ENCODE measurements at places on chromosomes 16 and 17.

DNA sequence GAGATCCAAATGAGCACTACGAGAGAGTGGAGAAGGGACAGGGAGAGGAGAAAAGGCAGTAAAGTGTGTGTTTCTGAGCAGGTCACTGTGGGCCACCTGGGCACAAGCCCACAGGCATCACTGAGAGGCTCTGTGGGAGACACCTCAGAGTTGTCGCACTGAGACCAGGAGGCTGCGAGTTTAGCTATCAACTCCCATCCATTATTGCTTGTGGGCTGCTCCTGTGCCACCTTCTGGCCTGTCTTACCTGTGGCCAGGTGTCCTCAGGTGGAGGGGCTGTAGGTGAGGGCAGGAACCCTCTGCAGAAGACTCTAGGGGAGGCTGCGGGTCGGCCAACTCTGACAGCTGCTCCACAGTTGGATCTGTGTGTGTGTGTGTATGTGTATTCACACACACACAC is 2.5 kb upstream of the PRR29 start:
- DNase-seq: peak; percentile 27

DNA sequence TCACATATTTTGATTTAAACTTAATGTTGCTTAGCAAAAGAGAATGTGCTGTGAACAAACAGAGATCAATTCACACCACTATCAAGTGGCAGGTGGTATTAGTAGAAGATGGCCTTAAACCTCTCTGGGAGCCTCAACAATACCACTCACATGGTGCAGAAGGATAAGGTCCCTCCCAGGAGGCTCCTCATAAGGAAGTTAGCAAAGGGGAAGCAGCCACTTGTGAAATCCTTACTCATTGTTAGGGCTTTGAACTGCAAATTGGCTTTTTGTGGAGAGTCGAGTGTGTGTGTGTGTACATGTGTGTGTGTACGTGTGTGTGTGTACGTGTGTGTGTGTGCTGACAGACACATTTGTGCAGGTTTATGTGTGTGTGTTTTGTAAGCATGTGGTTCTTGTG is 48.9 kb upstream of the ASIC2 start:
- DNase-seq: no peak

DNA sequence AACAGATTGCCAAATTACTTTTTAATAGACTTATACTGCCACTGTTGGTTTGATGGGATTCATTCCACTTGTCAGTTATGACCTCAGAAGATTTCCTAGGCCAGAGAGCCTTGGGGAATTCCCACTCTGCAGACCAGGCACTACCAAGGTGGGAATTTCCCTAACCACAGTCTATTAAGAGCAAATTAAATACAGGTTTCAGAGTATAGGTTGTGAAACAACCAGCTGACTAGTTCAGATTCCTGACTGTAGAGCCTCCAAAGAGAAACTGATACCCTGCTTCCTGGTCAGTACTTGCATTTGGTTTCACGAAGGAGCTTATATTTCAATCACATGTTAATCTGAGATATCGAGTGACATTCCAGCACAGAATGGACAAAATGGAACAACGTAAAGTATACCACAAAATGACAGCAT is 186.5 kb downstream of the STX8 start:
- no peak for DNase-seq

GRCh38 chr16:53936529-53936928 is 232.6 kb downstream of the FTO start:
- no peak for DNase-seq

- no peak for DNase-seq
Observed at GRCh38 chr16:21163576-21163975, 5.1 kb downstream of the LDAF1 start.

- DNase-seq: no peak
Observed at GRCh38 chr17:37405955-37406634, 541 bp downstream of the ACACA start.

- DNase-seq: peak; percentile 86
Observed at GRCh38 chr17:80991645-80992076, at the start of gene CHMP6. CHMP6 (plus strand) TSS chr17:80991841; CDS start chr17:80991919, 78 bp downstream.

- no peak for DNase-seq
Observed at GRCh38 chr16:55495616-55496289, 13.1 kb upstream of the LPCAT2 start.

DNA sequence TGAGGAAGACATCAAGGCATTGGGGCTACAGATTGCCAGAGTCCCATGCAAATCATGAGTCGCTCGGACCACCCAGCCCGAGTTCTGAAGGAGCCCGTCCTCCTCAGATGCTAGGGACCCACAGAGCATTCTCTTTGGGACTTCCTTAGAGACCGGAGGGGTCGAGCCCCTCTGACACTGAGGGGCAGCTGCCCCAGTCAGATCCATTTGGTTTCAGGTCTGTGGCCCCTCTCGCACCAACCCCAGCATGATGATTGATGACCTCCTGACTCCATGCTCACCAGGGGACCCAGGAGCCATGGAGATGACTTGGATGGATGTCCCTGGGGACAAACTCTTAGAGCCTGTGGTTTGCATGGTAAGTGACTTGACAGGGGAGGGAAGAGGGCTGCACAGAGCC is 8.0 kb downstream of the PDF start:
- no peak for DNase-seq

DNA sequence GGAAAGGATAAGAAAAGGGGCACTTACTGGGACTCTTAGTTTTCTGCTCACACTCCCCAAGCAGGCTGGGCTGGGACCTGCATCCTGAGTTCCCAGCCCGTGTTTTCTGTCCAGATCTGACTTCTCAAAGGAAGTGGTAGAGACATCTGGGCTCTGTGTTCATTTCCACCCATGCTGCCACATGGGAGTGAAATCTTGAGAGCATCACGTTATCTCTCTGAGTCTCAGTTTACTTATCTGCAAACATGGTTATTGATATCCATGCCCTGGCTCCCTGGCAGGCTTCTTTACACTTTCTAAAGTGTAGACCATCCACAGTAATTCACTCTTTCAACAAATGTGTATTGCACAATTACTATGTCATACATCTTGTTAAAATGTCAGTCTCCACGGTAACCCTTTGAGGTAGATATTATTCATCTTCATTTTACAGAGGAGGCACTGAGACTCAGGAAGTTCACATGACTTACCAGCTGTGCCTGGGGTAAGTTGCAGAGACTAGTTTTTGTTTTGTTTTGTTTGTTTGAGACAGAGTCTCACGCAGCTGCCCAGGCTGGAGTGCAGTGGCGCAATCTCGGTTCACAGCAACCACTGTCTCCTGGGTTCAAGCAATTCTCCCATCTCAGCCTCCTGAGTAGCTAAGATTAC is 3.4 kb downstream of the ZNF688 start:
- no peak for DNase-seq

DNA sequence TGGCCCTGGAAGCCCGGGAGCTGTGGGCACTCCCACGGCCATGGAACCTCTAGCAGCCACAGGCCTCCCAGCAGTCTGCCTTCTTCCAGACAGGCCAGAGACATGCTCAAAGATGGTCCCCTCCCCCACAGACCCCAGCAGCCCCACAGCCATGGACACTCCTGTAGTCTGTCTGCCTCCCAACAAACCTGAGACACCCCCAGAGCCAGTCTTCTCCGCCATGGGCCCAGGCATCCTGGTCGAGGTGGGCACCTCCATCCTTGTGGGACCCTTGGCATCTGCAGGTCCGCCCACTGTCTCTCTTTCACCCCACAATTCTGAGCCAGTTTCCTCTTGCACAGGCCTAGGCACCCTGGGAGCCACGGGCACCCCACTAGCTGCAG is 3.1 kb downstream of the KIAA0753 start:
- no peak for DNase-seq

GRCh38 chr17:50199211-50199802 is 2.1 kb downstream of the COL1A1 start:
- no peak for DNase-seq

DNA sequence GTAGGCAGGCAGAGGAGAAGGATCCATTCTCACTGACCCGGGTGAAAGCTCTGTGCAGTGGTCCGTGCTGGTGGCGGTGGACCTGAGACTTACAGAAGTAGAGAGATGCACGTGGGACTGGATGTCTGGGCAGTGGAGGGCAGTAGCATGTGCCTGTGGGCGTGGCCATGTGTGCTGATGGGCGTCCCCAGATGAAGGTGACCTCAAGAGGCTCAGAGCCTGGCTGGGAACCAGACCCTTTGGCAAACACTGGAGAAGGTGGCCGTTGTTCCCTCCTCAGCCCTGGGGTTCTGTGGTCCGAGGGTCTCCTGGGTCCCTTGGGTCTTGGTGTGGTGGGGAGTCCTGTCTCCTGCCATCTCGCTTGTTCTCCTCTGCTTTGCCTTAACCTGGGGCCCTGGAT is 15.6 kb downstream of the WSCD1 start:
- DNase-seq: no peak

- no peak for DNase-seq
Observed at GRCh38 chr16:84486551-84487235, 17.8 kb downstream of the MEAK7 start.

- DNase-seq: no peak
Observed at GRCh38 chr17:54985476-54985875, 16.9 kb downstream of the STXBP4 start.

DNA sequence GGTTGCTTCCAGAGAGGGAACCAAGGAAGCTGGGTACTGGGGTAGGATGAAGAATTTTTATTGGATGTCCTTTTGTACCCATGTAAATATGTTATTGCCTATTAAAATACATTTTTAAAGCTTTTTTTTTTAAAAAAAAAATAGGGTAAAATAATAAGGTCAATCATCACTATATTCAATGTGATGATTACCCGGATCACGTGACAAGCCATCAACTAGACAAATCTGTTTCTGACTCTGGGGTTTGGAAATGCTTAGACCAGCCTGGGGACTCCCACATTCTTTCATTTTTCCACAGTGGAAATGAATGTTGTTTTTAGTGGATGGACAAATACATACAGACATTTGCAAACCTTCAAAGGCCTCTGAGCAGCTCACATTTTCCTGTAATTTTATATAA is 79.9 kb upstream of the KIFC3 start:
- DNase-seq: no peak

DNA sequence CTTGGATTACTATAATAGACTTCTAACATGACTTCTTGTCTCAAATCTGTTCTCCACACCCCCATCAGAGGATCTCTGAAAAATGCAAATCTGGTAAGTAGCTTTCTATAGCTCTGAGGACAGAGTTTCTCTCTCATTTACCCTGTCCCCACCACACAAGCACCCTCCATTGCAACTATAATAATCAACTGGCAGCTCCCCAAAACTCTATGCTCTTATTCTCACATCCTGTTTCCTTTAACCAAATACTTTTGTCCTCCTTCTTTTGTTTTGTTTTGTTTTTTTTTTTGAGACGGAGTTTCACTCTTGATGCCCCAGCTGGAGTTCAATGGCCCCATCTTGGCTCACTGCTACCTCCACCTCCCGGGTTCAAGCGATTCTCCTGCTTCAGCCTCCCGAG is 73.4 kb downstream of the HELZ start:
- no peak for DNase-seq

DNA sequence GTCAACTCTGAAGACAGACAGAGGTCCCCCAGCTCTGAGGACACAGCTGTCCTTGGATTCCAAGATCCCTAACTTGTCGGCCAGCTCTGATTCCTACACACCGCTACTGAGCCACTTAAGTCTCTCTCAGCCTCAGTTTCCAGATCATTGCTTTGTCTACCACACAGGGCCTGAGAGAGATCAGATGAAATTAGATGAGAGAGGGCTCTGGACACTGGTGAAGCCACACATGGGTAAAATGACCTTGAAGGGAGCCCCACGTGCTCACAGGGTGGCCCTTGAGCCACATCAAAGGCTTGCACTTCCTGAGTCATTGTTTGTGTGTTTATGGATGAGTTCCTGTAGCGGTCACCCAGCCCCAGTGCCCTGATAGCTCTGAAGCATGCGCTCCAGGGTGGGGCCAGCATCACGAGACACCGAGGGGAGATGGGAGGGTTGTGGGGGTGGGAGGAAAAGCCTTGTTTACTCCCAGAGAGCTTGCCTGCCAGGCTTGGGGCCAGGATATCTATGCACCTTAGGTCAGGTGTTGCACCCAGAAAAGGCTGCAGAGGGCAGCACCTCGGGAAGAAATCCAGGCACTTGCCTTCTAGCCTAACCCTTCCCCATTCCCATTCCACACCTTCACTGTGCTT is 32.7 kb upstream of the SLC6A2 start:
- DNase-seq: no peak

DNA sequence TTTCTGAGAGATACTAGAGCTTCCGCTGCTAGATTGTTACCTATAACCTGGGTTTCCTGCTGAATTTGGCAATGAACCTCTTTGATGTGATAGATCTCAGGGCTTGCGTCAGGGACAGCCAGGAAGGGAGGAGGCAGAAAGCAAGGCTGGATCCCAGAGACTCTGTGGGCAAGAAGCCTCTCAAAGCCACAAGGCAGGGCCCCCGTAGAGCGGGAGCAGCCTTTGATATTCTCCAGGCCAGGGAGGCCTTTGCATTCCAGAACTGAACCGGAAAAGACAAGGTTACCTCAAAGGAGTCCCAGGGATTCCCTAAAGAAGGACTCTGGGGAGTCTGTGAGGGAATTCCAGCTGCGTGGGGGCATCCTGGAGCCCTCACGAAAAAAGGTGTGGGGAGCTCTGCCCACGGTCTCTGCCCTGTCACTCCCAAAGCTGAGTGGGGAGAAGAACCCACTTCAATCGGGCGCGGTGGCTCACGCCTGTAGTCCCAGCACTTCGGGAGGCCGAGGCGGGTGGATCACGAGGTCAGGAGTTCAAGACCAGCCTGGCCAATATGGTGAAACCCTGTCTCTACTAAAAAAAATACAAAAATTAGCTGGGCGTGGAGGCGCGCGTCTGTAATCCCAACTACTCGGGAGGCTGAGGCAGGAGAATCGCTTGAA is 14.3 kb upstream of the SCIMP start:
- no peak for DNase-seq

- no peak for DNase-seq
Observed at GRCh38 chr17:51159604-51160003, 6.2 kb downstream of the NME1 start.

DNA sequence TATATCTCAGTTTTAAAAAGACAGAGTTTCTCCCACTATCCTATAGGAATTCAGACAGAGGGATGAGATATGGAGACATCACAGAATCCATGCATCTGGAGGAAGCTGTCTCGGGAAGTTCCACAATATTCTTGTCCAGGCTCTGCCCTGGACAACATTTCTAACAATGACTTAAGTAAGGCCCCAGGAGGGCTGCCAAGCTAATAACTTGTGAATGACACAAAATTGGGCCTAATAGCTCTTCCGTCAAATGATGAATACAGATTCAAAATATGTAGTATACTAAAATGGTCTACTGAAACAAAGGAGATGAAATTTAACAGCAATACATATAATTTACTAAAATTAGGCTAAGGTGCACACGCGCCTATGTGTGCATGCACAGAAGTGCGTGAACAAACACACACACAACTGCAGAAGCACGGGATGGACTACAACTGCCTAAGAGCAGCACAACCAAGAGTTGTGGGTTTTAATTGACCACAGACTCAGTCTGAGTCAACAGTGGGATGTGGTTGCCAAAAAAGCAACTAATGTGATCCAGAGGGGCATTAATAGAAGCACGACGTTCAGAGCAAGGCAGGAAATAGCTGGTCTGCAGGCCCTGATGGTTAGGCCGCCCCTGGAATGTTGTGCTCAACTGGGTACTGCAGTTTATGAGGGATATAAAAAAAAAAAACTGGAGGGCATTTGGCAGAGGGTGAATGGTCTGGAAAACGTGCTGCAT is 26.3 kb upstream of the HS3ST2 start:
- no peak for DNase-seq

GRCh38 chr16:75317532-75317931 is 66.1 kb upstream of the BCAR1 start:
- no peak for DNase-seq
